ENCODE measurements at places on chromosomes 3 and 15.

DNA sequence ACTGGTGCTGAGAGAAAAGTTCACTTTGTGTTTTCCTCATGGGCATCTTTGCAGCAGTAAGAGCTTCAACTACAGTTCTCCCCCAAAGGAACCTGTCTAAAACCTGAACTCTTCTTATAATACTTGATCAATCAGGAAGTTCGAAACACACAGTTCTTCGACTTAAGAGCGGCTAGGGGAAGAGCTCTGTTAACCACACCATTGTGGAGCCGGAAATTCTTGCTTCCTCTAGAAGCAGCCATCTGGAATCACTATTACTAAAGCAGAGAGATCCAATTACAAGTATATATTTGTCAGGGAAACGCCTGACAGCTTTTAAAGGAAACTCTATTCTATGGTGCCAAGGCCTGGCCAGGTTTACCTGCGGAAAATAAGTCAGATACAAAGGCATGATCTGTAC is 337.3 kb upstream of the CBLB start:
- no peak for DNase-seq

- no peak for DNase-seq
Observed at GRCh38 chr3:178513546-178514380, 22.5 kb upstream of the KCNMB2 start.

- no peak for DNase-seq
Observed at GRCh38 chr3:164302622-164303021, 775.7 kb downstream of the SI start.

DNA sequence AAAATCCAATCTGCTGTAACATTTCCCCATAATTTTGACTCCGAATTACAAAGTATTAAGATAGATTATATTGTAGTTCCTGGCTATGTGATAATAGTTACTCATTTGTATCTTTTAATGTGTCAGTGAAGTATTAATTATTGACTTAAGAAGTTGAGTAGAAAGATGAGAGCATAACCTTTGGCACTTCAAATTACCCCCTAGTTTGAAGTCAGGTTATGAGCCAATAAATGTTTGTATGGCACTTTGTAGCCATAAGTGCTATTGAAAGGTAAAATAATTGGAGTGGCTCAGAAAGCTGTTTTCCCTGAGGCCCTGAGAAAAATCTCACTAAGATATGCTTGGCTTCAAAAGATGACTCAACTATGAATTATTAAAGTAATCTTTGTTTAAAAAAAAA is 31.0 kb downstream of the IREB2 start:
- DNase-seq = no peak

GRCh38 chr3:45864760-45865519 is 21.4 kb upstream of the CCR9 start:
- DNase-seq = no peak

DNA sequence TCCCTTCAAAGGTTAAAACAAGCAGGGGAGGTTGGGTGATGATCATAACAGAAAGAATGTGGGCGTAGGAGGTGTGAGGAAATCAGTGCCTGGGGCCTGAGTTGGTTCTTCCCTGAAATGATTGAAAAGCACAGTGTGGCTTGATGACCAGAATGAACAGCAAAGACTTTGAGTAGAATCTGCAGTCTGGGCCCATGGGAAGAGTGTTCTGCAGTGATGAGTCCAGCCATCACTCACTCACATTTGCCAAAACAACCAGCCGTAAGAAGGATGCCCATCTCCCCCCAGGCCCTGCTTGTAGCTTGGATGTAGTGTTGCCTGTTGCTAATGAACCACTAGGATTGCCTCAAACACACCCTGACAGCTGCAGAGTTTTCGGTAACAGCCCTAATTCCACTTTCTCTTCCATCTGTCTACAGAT is 67.9 kb downstream of the VGLL3 start:
- DNase-seq = peak; percentile 10

DNA sequence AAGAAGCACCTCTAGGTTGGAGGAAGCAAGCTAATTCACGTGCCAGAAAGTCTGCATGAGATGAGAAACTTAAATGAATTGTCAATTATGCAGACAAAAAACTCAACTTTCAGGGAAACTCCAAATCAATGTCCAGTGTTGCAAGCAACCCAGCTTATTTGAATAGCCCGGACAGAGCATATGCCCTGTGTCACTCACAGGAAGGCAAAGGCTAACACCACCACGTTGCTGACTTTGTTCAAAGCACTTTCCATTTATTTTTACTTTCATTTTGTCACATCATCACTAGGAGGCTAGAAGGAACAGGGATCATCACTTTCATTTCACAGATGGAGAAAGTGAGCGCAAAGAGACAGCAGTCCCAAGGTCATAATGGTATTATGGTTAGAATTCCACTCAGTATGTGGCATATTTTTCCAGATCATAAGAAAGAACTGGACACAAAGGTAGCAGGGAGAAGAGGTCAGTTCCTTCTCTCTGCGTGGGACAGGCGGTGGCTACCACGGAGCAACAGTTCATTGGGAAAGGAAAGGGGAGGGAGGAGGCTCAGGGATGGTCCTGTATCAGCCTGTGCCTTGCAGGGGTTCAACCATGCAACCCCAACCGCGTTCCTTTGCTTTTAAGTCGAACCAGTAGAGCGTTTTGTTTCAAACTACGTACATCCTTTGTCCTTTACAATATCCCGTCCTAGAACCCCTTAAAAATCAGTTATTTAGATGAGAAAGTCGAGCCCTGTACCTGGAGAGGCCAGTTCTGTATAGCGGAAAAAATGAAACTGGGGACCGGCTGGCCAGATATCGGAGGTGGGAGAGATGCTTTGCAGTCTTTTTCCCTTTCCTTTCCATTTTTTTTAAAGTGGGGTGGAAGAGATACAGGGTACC is 1.1 kb downstream of the HEG1 start:
- DNase-seq = peak; percentile 47
